HAP-1 (cell line): ENCODE measurements at places on chromosomes 5 and 9.
A peak's percentile ranks its signal among the peaks of the same experiment; 100 is the strongest.

- DNase-seq = no peak
Measured at GRCh38 chr5:140827704-140828361, at the start of gene PCDHA6. PCDHA6 (plus strand) TSS chr5:140827960; CDS start chr5:140828092, 132 bp downstream.

- DNase-seq = peak; percentile 47
Measured at GRCh38 chr9:136711751-136712689, at the start of gene DIPK1B. DIPK1B (plus strand) TSS chr9:136712572; CDS start chr9:136712666, 94 bp downstream.

DNA sequence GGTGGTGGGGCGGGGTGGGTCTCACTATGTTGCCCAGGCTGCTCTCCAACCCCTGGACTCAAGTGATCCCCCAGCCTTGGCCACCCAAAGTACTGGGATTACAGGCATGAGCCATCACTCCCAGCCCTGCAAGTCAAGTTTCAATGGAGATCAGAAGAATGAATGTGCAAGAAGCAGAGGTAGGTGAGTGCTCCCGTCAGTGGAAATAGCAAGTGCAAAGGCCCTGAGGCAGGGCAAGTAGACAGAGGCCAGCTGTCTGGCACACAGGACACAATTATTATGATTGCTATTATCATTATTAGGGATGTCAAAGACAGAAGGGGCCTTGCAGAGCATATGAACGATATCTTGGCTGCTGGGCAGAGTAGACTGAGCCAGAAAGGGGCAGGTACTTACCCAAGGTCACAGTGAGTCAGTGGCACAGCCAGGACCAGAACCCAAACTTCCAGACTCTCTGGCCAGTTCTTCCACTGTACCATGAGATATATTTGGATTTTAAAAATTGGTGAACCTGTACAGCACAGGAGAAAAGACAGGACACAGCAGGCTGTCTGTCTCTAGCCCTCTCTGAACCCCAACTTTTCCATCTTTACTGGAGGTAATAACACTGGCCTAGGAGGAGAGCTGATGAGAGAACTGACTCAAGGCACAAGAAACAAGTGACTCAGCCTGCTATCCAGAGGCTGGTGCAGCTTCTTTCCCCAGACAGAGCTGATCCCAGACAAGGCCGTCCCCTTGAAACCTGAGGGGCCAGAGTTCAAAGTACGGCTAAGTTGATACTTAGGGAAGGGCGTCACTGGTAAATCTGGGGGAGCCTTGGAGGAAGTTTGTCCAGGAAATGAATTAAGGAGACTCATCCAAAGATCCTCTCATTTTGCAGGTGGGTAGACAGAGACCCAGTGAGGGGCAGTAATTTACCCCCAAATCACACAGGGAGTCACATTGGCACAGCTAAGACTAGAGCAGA, 1.4 kb downstream of the HDHD3 start:
- DNase-seq = no peak

DNA sequence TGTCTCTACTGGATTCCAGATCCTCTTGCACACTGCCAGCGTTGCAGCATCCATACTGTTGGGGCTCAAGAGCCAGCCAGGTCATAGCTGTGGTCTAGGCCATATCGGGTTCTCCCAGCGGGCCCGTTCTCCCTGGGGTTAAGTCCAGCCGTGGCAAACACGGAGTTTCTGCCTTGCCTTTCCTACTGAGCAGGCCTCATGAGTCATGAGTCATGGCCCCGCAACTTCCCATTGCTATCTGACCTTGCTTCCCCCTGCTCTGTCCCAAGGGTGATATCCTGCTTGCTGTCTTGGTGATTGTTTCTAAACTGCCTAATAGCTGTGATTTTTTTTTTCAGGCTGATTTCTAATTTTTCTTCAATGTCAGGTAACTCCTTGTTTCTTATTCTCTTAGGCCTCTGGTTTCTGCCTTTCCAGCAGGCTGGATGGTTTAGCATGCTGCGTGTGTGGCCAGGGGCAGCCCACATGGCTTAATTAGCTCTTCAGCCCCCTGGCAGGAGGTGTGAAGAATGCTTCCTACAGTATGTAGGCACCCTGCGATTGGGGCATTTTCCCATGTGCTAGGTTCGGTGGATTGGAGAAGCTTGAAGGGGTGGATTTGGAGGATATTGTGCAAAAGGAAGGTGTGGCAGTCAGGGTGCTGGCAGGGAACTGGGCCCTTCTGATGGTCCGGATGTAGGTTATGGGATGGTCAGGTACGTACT, 18.7 kb downstream of the DAPK1 start:
- DNase-seq = no peak

- DNase-seq = no peak
Measured at GRCh38 chr5:9728261-9728660, 98.1 kb upstream of the TAS2R1 start.

DNA sequence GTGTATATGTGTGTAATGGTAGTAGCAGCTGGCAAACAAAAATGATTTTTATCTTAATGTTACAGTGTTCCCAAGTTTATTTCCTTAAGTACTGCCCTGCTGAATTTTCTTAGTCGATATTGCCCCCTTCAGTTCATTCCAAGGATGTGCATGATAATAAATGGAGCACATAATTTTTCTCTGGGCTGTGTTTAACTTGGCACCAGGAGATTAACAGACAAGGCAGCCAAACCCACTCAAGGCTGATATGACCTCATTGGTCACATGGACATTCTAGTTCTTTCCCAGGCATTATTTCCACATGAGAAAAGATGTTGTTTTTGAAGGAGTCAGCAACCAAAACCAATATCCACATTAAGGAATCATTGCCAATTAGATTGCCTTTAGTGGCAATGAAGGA, 61.8 kb downstream of the COX7C start:
- peak; percentile 9 for DNase-seq

GRCh38 chr5:141992349-141992963, 20.4 kb downstream of the GNPDA1 start:
- peak; percentile 36 for DNase-seq

- DNase-seq = no peak
Measured at GRCh38 chr5:134226441-134227192, 744 bp upstream of the PPP2CA start.

- no peak for DNase-seq
Measured at GRCh38 chr9:37938121-37938891, 34.4 kb upstream of the SLC25A51 start.

- no peak for DNase-seq
Measured at GRCh38 chr5:153969563-153969895, 69.2 kb downstream of the FAM114A2 start.
